ENCODE measurements at places on chromosomes 3 and 15.

- no peak for DNase-seq
Observed at GRCh38 chr15:69358850-69359249, 55.3 kb upstream of the KIF23 start.

DNA sequence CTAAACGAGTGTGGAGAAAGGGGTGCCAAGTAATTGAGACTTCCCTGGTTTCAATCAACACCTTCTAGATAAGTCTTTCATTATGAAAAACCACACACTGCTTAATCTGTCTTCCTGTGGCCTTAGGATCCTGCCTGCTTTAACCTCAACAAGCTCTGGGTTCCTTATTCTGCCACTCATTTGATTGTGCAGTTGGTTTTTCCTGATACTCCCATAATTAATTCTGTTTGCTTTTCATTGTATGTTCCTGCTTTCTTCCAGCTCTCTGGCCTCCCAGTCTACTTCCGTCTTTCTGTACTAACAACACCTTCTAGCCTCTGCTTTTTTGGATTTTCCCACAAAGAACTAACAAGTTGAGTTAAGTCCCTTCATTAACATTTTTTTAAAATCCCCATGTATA lies 20.2 kb upstream of the GCNT3 start:
- no peak for DNase-seq

DNA sequence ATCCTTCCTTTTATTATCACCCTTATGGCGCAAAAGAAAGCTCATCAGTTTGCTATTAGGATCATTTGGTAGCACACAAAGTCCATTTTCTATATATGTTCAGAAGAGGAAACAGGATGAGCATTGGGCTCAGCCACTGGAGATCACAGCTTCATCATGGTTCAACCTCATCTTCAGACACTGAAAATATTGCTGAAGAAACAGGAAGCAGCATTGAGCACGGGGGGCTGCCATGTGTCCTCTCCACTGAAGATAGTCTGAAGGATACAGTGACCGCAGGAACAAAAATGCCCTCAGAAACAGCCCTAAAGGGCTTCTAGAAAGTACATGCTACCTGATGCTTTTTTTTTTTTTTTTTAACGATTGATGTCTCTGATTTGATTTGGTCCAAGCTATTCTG lies 835.3 kb upstream of the CFAP20DC start:
- DNase-seq: no peak

GRCh38 chr15:36136049-36136448 lies 443.4 kb upstream of the CDIN1 start:
- DNase-seq: no peak

DNA sequence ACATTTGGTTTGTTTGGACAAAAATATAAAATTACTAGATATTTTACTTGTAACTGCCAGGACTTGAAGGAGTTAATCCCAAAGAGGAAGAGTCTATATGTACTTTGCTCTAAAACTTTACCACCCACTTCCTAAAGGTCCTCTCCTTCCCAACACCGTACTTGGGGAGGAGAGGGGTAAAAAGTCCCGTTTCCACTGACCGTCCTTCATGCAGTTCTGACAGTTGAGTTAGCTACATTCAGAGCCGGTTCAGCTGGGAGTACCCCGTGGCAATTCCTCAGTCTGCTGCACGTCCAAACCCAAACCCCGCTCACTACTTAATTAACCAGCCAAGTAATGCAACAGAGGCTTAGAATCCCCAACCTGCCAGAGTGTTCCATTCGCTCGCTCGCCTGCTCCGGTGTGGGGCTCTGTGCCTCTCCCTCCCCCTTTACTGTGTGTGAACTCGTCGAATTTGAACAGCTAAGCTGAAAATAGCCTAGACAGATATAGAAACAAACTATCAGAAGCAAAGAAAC lies 519.7 kb downstream of the FOXP1 start:
- DNase-seq: no peak

- DNase-seq: no peak
Observed at GRCh38 chr3:117922039-117922438, 1112.6 kb downstream of the IGSF11 start.

DNA sequence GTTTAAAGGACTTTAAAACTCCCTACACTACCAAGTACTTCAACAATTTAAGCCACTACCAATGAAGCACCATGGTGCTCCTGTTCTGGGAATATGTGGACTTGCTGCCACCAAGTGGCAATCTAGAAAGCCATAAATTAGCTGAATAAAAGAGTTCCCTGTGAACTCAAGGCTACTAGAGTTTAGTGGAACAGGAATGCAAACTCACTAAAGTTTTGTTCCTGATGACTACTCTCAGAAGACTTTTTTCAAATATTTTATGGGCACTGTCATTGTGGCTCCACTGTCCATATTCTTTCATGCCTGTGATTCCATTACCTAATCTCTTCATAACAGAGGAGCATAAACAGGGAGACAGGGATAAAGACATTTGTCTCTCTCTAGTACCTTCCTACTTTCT lies 63.9 kb downstream of the TMCC1 start:
- DNase-seq: no peak

DNA sequence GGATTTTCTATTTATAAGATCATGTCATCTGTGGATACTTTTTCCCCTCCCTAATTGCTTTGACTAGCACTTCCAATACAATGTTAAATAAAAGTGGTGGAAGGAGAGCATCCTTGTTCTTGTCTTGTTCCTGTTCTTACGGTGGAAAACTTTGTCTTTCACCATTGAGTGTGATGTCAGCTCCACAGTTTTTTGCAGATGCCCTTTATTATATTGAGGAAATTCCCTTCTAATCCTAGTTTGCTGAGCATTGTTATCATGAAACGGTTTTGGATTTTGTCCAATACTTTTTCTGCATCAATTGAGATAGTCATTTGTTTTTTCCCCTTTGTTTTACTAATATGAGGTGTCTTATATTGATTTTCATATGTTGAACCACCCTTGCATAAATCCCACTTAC lies 19.9 kb upstream of the IL20RB start:
- no peak for DNase-seq

DNA sequence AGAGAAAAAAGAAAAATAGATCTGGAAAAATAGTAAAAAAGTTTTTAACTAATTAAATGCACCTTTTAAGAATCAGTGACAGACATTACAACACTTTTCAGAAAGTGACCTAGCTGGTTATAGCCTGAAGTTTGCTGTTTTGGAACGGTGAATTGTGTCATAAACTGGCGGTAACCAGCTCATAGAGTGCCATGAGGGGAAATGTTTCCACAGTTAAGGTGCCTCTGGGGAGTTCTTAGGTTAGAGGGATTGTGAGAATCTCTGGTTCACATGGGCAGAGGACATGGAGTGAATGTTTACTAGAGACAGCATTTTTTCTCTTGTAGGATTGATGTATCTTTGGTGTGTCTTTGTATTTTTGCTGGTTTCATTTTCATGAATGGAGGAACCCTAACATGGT lies 2.8 kb downstream of the TBC1D23 start:
- no peak for DNase-seq

DNA sequence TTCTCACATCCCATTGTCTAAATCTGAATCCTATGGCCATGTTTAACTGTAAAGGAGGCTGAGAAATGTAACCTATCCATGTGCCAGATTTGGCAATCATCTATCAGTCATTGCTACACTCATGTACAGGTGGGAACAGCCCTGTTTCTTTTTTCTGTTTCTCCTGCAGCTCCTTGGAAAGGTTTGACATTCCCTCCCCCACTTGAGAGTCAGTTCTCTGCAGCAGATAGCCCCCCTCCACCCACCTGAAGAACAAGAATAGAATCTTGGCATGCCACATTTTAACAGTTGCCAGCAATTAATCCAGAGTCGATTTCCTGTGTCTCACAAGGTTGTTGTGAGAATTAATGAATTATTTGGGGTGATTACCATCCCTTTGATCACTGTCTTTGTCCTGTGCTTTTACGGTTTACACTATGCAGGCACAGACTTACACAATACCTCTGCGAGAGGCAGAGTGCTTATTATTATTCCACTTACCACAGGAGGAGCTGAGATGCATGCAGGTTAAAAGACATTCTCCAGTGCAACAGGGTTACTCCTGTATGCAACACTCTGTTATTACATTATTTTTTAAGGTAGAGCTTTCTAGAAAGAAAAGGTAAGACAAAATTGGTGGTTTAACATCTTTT lies 351.0 kb upstream of the THRB start:
- no peak for DNase-seq

DNA sequence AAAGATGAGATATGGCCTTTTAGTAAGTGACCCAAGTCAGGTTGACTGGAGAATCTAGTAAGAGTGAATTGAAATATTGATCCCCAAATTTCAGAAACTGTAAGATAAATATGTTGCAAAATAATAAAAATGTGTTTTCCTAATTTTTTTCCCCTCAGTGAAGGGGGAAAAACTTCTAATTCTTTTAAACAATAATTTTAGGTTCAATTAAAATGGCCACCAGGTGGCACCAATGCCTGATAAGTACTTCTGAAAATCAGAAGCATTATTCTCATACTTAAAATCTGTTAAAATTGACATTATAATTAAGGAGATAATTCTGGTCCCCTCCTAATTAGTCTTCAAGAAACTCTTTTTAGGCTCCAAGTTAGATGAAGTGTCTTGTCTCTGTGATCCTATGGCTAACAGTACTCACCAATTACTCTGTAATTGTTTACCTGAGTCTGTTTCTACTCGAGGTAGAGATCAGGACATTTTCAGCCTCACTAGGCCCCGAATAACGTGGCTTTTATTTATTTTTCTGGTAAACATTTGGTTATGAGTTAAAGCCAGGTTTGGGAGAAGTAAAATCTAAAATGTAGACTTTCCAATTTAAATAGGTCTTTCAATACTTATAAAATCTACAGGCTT lies 52.6 kb downstream of the NMD3 start:
- DNase-seq: no peak

DNA sequence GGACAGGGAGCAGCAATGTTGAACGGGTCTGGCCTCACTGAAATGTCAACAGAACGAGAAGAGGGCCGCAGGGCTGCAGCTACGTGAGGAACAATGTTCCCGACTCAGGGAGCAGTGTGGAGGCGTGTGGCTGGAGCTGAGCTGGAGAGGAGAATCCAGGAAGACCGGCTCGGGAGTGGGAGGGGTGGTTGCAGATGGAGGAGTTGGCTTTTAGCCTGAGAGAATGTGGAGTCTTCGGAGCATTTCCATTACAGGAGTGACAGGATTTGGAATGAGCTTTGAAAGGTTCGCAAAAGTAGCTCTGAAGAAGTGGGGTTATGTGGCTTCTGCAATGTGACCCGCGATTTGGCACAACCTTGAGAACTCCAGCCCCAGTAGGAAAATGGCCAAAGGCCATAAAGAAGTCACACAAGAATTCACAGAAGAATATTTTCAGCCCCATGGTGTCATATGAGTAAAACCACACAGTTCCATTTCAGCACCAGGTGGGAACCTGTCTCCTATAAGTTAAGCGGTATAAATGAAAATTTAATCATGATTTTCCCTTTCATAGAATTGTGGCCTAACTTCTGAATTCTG lies 78.8 kb upstream of the NSMCE3 start:
- no peak for DNase-seq

- DNase-seq: no peak
Observed at GRCh38 chr15:98382139-98382538, 266.2 kb upstream of the IGF1R start.

GRCh38 chr3:191094057-191094845 lies 104.8 kb upstream of the OSTN start:
- no peak for DNase-seq

GRCh38 chr15:20349774-20350498 lies 191.7 kb downstream of the GOLGA6L6 start:
- no peak for DNase-seq

DNA sequence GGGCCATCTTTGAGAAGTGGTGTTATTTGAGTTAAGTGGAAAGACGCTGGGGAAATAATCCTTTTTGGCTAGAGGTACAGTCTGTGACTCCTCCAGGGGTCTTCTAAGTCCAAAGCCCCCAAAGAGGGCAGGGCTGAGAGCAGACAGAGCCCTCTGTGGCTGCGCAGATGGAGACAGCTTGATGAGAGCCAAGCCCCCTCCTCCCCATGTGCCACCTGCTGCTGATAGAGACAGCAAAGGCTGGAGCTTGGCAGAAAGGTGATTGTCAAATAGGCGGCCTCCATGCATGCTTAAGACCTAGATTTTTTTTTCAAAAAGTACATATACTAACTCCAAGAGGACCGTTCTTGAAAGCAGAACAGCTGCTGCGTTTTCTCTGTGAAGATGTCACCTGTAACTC lies 72.4 kb downstream of the CRYGS start:
- no peak for DNase-seq

GRCh38 chr3:71578054-71578751 lies 5.3 kb downstream of the FOXP1 start:
- no peak for DNase-seq

GRCh38 chr3:196691386-196691785 lies 20.7 kb downstream of the CEP19 start:
- DNase-seq: no peak

DNA sequence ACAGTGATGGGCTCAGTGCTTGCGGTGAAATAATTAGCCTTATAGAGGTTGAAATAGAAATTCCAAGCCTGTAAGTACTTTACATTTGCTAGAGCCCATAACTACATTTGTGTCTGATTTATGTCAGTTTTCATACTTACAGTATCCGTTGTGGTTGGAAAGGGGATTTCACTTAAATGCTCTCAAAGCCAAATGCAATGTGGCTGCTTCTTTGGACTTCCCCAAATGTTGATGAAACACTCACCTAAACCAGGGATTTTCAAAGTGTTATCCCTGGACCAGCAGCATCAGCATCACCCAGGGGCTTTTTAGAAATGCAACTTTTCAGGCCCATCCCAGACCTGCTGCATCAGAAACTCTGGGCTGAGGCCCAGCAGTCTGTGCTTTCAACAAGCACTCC lies 378.7 kb downstream of the MCTP2 start:
- DNase-seq: no peak

DNA sequence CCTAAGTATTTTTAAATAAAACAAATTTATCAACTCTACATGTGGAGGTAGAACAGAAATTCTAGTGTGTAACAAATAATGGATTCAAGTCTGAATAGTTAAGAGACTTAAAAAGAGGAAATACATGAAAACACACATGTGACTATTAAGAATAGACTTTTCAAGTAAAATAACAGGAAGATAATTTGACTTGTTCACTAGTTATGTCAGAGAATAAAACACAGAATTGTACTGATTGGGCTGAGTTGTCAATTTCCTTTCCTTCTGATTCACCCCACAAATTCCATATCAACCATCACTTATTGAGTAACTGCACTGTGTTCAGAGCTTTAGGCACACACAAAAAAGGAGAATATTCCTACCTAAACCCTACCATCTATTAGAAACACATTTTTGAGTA lies 557.2 kb downstream of the TUSC7 start:
- DNase-seq: no peak

GRCh38 chr15:39388118-39388517 lies 192.8 kb upstream of the THBS1 start:
- DNase-seq: no peak

DNA sequence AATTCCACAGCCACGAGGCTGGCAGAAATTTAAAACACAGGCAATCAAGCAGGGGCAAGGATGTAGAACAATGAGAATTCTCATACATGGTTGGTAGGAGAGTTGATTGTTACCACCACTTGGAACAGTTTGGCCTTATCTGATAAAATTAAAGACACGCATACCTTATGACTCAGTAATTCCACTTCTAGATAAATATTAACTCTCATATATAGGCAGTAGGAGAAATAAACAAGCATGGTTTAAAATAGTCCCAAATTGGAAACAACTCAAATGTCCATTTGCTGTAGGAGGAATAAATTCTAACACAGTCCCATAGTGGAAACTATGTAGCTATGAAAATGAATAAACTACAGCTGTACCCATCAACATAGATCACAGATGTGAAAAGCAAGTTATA lies 42.3 kb upstream of the USP3 start:
- DNase-seq: no peak

Measured in esophagus squamous epithelium (tissue), 5 donors.